Panc1 (cell line): ENCODE measurements at places on chromosomes 1 and 21. TPM values are rescaled to one million over a fixed set of nuclear protein-coding genes. Genes with fewer than 3 reads are reported as not detected.

AHCTF1 gene
- total RNA-seq = 49.9 TPM

GUCA2B gene
- not detected for total RNA-seq

F13B gene
- total RNA-seq = not detected

HES3 gene
- total RNA-seq = not detected

AMPD1 gene
- not detected for total RNA-seq

UBL4B gene
- not detected for total RNA-seq

DARS2 gene
- 28.8 TPM for total RNA-seq

- H3K4me3 ChIP-seq = peak overlapping the region; percentile 79
- H3K27me3 ChIP-seq = no peaks in the 10 kb centered on the region
These were observed 35.7 kb downstream of the ZBTB8B start for GRCh38 chr1:32500387-32501209.

GRCh38 chr1:1921901-1922701 lies 3.0 kb upstream of the TMEM52 start:
- DNase-seq = no peak
- no peak overlapping the region for H3K4me3 ChIP-seq
- H3K4me1 ChIP-seq = no peaks in the 10 kb centered on the region
- no peak overlapping the region for H3K27ac ChIP-seq

DNA sequence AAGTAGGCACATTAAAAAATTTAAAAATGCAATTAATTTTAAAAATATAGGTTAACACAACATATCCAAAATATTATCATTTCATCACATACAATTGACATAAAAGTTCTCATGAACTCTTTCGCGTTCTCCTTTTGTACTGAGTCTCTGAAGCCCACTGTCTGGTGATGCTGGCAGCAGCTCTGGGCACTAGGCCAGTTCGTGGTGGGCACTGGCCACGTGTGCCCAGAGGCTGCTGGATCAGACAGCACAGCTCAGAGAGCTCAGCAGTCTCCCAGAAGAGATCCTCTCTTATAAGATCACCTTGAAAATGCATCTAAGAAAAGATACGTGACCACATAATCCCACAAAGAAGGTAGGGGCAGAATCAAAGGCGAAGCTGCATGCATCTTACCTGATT lies 9.9 kb downstream of the CEP104 start:
- H3K27me3 ChIP-seq = no peaks in the 10 kb centered on the region
- H3K27ac ChIP-seq = no peak overlapping the region
- H3K36me3 ChIP-seq = peaks cover 9% of the 10 kb centered on the region
- H3K4me3 ChIP-seq = no peak overlapping the region

- no peaks in the 10 kb centered on the region for H3K36me3 ChIP-seq
- H3K4me3 ChIP-seq = peak overlapping the region; percentile 71
These were observed 1.2 kb upstream of the LHX4 start for GRCh38 chr1:180228648-180229482.

DNA sequence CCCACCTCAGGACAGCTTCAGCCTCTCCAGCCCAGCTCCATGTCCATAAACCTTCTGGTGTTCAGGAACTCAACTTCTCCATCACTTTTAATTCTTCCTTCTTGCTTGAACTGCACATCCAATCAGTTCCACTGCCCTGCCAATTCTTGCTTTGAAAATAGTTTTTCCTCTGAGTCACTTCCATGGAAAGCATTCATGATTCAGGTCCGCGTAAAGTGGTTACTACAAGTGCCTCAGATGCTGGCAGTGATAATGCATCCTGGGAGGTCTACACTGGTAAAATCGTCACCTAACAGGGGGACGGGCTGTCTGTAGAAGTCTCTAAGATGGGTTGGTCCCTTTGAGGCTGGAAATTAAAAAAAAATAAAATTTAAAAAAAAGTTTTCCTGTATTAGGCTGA lies 25.9 kb upstream of the RCAN1 start:
- no peak overlapping the region for H3K27ac ChIP-seq
- no peak for DNase-seq
- H3K27me3 ChIP-seq = 0 out of 2 replicates have a peak, but pooled peaks cover 2% of the 10 kb centered on the region

DNA sequence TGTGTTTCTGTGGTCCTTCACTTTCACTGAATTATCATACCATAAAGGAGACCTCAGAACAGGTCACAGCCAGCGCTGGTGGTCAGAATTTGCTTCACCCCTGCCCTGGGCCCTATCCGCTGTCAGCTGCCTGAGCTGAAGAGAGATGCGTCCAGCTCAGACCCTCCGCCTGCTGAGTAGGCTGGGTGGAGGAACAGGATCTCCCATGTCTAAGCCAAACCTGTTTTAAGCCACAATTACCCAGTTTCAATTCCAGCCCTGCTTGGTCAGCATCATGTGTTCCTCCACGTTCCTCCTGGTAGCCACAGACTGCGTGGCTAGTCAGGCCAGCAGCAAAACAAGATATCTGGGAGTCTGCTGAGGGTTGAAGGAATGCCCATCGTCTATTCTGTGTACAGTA lies 13.5 kb upstream of the BGLAP start:
- H3K27me3 ChIP-seq = no peaks in the 10 kb centered on the region
- H3K4me3 ChIP-seq = no peak overlapping the region
- no peak for DNase-seq
- peaks cover 2% of the 10 kb centered on the region; the same call in 1 of the 2 replicates for H3K36me3 ChIP-seq

DNA sequence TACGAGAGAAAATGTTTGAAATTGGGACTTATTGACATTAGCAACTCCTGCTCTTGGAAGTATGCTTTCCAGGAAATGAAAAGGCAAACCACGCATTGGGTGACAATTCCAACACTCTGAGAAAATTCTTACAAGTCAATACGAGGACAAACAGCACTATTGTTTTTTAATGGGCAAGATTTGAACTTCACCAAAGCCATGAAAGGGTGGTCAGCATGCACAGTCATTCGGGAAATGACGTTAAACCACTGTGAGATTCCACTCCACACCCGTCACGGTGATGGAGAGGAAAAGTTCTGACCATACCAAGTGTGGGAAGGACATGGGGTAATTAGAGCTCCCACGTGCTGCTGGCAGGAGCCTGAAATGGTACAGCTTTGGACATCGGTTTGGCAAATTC lies 12.2 kb upstream of the PRXL2B start:
- H3K27me3 ChIP-seq = no peaks in the 10 kb centered on the region
- H3K4me1 ChIP-seq = no peaks in the 10 kb centered on the region; the same call in 1 of the 2 replicates

DNA sequence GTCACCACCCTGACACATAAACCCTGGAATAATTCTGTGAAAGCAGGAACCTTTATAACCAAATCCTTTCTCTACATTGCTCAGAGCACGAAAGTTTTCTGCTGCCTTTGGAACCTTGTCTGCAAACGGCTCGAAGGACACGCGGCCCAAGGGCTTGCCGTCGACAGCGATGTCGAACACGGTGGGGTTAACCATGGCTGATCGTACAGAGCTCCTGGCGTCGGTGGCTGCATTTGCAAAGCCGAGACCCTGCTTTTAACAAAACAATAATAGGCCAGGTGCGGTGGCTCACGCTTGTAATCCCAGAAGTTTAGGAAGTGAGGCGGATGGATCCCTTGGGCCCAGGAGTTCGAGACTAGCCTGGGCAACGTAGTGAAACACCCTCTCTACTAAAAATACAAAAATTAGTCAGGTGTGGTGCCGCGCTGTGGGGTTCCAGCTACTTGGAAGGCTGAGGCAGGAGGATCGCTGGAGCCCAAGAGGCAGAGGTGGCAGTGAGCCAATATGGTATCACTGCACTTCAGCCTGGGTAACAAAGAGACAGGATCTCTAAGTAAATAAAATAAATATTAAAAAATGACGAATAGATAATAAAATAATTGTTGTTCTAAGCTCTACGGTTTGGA lies 2.2 kb upstream of the EIF2B3 start:
- peaks cover 7% of the 10 kb centered on the region for H3K4me1 ChIP-seq
- H3K36me3 ChIP-seq = peaks cover 2% of the 10 kb centered on the region; the same call in 1 of the 2 replicates
- no peak overlapping the region for H3K4me3 ChIP-seq
- H3K27me3 ChIP-seq = no peaks in the 10 kb centered on the region
- no peak overlapping the region for H3K27ac ChIP-seq

DNA sequence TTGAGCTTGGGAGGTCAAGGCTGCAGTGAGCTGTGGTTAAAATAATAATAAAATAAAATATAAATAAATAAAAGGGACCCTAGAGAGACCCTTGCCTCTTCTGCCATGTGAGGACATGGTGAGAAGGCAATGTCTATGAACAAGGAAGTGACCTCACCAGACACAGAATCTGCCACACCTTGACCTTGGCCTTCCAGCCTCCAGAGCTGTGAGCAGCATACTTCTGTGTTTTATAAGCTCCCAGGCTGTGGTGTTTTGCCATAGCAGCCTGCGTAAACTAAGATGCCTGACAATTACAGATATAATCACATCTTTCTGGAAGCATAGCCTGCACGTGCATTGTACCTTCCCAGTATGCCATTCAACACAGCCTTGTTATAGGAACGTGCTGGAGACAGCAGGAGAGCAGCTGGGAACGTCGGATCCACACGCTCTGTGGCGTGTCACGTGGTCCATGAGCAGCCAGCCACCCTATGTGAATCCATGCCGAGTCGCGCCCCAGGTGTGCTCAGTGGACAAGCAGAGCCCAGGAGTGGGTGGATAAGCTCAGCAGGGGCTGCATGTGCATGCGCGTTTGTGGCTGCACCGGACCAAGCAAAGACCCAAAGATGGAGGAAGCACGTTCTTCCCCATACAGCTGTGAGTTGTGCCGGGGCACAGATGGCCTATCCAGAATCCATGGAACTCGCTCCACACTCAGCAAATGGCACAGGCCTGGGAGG lies 17.8 kb downstream of the WNT9A start:
- H3K4me1 ChIP-seq = peaks cover 24% of the 10 kb centered on the region
- H3K27ac ChIP-seq = no peak overlapping the region
- H3K36me3 ChIP-seq = no peaks in the 10 kb centered on the region
- DNase-seq = no peak
- H3K4me3 ChIP-seq = no peak overlapping the region

- H3K27me3 ChIP-seq = no peaks in the 10 kb centered on the region
- H3K4me3 ChIP-seq = no peak overlapping the region
- H3K4me1 ChIP-seq = peaks cover 17% of the 10 kb centered on the region
- H3K36me3 ChIP-seq = peaks cover 2% of the 10 kb centered on the region
- no peak for DNase-seq
These were observed 26.8 kb downstream of the TMPRSS2 start for GRCh38 chr21:41481191-41481590.

DNA sequence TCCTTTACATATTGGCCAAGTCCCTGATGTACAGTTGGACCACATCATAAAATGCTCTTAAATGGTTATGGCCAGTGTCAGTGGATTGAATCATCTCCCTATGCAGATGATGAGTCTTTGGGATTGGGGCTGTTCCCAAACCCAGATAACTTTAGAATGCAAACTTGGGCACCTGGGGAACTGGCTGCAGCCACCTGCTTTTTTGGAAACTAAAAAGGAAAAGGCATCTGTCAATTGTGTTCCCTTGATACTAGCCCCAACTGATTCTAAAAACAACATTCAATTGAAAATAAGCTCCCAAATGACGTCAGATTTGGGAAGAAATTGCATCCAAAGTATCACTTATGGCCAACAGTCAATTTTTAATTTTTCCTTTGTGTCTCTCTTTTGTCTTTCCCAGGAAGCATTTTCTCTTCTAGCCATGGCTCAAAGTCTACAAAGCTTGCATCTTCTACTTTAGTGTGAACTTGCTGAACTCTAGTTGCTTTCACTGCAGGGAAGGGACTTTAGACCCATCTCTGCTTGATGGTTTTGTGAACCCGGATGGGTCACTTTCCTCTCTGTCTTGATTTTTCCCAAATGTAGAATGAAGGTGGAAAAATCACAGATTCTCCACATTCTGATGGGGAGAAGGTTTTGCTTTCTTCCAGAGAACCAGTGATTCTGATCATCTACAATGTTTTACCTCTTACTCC lies 402.3 kb upstream of the USP24 start:
- H3K27ac ChIP-seq = no peak overlapping the region
- H3K36me3 ChIP-seq = no peaks in the 10 kb centered on the region
- no peak overlapping the region for H3K4me3 ChIP-seq
- H3K4me1 ChIP-seq = no peaks in the 10 kb centered on the region

DNA sequence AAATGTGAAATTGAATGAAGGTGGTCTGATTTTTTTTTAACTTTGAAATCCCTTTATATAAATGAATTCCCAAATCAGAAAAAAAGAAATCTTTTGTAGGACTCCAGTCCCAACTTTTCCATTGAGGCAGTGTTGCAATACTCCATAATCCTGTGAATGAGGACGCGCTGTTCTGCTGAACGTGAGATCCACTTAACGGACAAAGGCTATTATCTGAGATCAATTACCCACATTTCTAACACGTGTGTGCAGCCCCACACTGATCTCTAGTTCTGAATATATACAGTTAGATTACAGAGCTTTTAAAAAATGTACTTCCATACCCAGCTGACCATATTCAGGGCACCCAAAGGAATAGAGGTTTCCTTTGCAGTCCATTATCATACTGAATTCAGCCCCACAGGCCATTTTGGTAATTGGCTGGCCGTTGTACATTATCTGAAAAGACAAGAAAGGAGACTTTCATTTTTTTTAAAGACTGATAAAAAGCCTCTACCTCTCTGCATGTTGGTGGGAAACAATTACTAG lies 19.0 kb downstream of the RCC2 start:
- no peak overlapping the region for H3K4me3 ChIP-seq
- no peak overlapping the region for H3K27ac ChIP-seq
- no peaks in the 10 kb centered on the region for H3K27me3 ChIP-seq
- DNase-seq = no peak
- H3K4me1 ChIP-seq = peaks cover 4% of the 10 kb centered on the region; the same call in 1 of the 2 replicates

GRCh38 chr21:40687625-40688024 lies 159.3 kb downstream of the DSCAM start:
- H3K27ac ChIP-seq = no peak overlapping the region
- no peaks in the 10 kb centered on the region for H3K36me3 ChIP-seq
- H3K4me3 ChIP-seq = no peak overlapping the region
- H3K4me1 ChIP-seq = no peaks in the 10 kb centered on the region
- DNase-seq = no peak

DNA sequence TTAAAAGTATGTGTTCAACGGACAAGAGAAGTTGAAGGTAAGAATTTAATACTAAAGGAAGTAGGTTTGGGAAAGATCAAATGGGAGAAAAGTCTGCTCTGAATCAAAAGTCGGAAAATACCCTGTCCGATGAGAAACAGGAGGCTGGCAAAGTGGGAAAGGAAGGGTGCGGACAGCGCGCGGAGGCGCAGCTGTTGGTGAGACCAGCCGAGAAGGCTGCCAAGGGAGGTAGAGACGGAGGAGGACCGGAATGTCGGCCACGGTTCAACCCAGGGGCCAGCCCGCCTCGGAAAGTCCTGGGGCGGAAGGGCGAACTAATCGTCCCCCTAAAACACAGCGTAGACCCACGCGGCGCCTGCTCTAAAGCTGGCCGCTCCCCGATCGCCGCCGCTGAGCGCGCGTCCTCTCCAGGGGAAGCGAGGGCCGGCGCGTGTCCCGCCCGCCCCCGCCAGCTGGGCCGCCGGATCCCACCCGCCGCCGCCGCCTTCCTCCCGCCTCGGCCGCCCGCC lies 639 bp upstream of the SPATA1 start:
- H3K36me3 ChIP-seq = peaks cover 12% of the 10 kb centered on the region
- H3K4me3 ChIP-seq = peak overlapping the region; percentile 91
- H3K27me3 ChIP-seq = no peaks in the 10 kb centered on the region
- peaks cover 38% of the 10 kb centered on the region for H3K4me1 ChIP-seq
- no peak for DNase-seq
- peak overlapping the region; percentile 98 for H3K27ac ChIP-seq
